Fibroblast of the aortic adventitia (primary cell): ENCODE measurements at places on chromosomes 16 and 17.
A peak's percentile ranks its signal among the peaks of the same experiment; 100 is the strongest.

- DNase-seq: peak; percentile 71
These were observed 14.5 kb downstream of the TEX14 start for GRCh38 chr17:58677194-58677880.

- DNase-seq: no peak
These were observed 47.9 kb downstream of the TOX3 start for GRCh38 chr16:52499060-52499440.

DNA sequence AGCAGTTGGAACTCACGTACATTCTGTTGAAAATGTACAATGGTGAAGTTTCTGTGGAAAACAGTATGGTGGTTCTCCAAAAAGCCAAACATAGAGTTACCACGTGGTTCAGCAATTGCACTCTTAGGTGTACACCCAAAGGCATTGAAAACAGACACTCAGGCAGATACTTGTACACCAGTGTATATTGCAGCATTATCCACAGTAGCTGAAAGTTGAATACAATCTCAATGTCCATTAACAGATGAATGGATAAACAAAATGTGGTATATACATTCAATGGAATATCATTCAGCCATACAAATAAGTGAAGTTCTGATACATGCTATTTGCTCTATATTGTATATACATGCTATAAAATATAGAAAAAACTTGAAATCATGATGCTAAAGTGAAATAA, 23.2 kb downstream of the TBX2 start:
- DNase-seq: no peak

DNA sequence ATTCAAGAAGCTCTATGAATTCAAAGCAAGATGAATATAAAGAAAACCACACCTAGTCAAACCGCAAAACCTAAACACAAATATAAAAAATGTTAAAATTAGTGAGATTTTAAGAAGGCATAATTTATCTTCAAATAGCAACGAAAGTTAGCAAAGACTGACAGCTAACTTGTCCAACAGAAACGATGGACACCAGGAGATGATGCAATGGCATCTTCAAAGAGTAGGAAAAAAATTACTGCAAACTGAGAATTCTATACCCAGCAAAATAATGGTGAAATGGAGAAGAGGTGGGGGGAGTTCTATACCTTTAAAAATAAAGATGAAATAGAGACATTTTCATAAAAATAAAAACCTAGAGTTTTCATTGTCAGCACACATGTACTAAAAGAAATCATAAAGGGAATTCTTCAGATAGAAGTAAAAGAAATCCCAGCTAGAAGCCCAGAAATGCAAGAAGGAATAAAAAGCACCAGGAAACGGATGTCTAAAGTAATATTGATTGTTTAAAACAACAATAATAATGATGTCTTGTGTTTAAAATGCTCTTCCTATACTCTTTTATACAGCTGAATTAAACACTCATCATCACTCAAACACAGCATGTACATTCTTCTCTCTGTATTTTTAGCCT, 24.6 kb upstream of the TANC2 start:
- DNase-seq: no peak

DNA sequence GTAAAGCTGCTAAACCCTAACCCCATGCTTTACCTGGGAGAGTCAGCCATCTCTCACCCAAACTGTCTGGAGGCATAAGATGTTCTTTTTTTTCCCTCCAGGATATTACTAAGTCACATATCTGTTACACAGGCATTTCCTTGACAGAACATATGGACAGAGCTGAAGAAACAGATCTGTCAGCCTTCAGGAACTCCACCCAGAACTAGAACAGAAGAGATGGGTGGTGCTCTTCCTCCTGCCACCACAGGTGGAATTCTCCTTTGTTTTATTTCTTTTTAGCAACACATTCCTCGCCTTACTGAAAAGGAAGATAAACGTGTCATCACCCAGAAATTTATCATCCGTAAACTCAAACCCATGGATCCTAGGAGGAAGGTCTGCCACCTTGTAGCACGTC, 8.8 kb downstream of the MYCBPAP start:
- no peak for DNase-seq
